ENCODE measurements at places on chromosomes 5 and 9.

DNA sequence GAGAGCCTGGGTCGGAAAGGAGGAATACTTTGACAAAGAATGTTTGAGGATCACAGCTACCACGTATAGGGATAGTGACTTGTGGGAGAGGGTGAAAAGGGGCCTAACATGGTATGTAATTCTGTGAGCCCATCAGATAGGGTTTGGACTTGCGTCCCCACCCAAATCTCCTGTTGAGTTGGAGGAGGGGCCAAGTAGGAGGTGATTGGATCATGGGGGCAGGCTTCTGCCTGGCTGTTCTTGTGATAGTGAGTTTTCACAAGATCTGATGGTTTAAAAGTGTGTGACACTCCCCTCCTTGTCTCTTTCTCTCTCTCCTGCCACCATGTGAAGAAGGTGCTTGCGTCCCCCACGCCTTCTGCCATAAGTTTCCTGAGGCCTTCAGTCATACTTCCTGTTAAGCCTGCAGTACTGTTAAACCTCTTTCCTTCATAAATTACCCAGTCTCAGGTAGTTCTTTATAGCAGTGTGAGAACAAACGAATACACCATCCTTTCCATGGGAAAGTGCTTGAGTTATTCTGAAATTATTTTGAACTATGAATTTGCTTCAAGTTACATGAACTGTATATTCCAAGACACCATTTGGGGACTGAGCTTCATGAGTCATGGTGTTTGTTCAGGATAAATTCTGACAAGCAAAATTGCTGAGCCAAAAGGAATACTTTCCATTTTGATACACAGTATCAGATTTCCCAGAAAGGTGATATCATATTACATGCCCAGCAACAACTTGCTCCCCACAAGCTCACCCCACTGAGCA lies 68.8 kb upstream of the SSBP2 start:
- no peak for DNase-seq

GRCh38 chr9:84966876-84967830 lies 297.6 kb downstream of the NTRK2 start:
- no peak for DNase-seq

- DNase-seq, result peak; percentile 89
Observed at GRCh38 chr5:51383131-51384121, at the start of gene ISL1. ISL1 (plus strand) TSS chr5:51383448; CDS start chr5:51383672, 224 bp downstream.

DNA sequence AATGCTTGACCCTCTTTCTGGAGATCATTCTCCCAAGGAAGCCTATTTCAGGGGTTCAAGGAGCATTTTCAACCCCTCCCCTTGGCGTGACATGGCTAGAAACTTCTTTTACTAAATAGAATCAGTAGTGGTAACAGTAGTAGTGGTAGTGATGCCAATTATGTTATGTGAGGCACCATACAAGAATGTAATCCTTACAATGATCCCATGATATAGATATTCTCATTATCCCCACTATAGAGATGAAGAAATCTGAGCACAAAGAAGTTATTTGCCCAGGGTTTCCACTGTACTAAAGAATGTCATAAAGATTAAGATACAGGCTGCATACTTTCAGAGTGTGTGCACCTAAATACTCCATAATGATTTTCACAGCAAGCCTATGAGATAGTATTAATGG lies 155.4 kb upstream of the CLINT1 start:
- no peak for DNase-seq

DNA sequence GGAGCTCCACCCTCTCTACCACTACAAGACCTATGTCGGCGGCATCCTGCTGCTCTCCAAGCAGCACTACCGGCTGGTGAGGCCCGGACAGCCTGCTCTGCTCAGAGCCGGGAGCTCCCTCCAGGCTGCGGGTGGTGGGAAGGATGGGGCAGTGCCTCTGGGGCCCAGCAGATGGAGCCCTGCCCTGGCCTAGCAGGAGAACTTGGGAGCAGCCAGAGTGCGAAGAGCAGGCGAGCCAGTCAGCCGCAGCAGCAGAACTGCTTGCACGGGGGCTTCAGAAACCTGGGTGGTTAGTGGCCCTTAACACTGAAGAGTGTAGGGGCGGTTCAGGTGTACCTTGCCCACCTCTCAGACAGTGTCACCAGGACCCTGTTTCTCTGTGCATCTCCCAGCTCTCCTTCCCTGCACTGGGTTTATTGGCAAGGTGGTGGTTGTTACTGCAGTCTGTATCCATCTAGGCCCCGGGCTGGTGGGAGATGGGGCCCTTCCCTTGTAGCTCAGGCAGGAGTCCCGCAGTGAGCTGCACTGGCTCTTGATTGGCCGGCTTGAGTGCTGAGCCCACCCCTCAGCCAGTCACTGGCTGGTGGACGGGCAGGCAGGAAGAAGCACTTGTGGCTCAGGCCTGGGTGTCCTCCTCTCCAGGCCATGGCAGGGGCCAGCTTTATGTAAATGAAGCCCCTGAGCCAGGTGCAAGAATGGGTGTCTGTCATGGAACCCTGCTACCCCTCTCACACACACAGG lies 7.7 kb downstream of the B4GALT7 start:
- DNase-seq, result peak; percentile 42

GRCh38 chr5:170276140-170276539 lies 21.4 kb downstream of the LCP2 start:
- DNase-seq, result no peak

- no peak for DNase-seq
Observed at GRCh38 chr9:31023847-31024246, 1360.6 kb upstream of the ACO1 start.

DNA sequence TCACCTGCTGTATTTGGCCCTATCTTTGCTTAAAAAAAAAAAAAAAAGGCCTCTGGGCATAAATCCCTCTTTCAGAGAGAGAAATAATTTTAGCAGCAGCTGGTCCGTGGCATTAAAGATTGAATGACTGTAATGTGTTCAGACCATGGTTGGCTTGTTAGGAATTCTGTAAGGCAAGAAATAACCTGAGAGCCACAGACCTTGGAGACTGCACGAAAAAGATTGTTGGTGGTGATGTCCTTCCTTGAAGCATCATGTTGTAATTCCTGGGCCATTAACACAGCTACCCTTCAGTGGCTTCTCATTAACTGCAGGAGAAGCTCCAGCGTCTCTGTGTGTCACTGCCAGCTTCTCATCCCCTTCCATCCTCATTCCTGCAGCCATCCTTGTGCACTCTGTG lies 79.0 kb downstream of the SGCD start:
- no peak for DNase-seq

DNA sequence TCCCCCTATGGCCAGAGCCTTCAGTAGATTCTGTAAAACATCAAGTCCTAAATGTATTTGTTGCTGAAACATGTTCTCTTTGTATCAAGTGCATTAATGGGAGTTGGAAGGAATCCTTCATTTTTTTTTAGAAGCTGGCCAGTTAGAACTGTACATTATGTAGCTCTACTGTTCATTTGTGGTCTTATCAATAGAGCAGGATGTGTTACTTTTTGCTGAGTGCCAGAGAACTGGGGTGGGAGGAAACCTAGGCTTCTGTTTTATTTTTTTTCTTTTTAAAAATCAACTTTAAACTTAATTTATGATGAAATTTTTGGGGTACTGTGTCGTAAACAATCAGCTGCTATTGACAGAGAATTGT lies 5.1 kb downstream of the PIP5K1B start:
- no peak for DNase-seq

DNA sequence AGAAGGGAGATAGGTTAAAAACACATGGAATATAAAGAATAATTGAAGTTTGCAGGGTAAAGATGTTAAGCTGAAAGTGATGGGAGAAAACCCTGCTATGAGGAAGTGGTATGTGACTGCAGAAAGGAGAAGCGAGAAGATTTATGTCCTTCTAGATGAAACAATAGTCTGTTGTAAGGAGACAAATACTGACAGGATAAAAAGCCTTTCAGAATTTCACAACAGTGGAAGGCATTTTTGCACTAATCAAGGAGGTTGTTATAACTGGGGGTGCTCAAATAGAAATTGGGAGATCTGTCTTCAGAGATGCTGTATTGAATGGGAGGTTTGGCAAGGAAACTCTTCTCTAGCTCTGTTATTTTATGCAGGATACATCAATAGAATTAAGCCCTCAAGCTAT lies 69.6 kb downstream of the NMUR2 start:
- no peak for DNase-seq

- no peak for DNase-seq
Observed at GRCh38 chr5:56037531-56038010, 42.8 kb upstream of the IL6ST start.

- DNase-seq, result no peak
Observed at GRCh38 chr5:145221416-145221815, 613.7 kb downstream of the PRELID2 start.

DNA sequence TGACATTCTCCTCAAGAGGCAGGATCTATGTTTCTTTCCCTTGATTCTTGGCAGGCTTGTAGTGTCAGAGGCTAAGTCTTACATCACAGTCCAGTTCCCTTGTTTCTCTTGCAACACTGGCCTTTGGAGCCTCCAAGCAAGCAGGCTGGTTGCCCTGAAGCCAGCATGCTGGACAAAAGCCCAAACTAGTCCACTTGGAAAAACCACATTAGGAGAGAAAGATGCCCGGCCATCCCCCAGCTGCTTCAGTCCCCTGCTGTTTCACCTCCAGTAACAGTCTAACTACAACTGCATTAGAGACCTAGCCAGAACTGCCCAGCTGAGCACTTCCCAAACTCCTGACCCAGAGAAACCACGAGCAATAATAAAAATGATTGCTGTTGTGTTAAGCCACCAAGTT lies 87.6 kb downstream of the ADAMTS6 start:
- no peak for DNase-seq

DNA sequence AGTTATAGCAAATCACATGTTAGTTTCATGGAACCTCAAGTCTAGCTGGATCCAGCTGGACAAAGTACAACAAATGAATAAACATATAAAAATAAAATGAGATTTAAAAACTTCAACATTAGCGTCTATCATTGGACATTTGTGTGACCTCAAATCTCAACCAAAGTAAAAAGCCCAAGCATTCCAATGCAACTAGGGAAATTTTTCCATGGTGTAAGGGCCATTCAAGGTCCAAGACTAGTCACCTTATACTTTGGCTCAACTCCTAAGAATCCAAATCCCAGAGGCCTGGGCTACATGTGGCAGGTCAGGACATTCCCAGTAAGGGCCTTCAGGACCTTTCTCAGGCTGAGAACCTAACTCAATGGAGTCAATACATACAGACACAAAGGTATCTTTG lies 137.4 kb upstream of the DMAC1 start:
- DNase-seq, result no peak

DNA sequence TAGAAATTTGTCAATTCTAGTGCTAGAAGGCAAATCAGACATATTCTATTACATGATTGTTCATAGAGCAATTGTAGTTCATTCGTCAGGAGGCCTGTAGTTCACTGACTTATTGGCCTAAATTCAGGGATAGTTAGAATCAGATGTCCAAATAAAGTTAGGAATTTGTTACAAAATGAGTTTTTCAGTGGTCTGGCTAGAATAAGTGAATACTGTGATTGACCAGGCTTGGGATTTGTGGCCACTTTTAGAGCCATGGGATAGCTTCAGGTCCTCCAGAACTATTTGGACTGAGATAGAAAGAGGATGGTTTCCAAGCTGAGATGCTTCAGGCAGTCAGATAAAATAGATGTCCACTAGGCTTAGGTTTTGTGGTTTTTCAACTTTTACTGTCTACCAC lies 199.1 kb upstream of the MPDZ start:
- DNase-seq, result no peak

- no peak for DNase-seq
Observed at GRCh38 chr9:84323858-84324257, 16.7 kb downstream of the SLC28A3 start.

DNA sequence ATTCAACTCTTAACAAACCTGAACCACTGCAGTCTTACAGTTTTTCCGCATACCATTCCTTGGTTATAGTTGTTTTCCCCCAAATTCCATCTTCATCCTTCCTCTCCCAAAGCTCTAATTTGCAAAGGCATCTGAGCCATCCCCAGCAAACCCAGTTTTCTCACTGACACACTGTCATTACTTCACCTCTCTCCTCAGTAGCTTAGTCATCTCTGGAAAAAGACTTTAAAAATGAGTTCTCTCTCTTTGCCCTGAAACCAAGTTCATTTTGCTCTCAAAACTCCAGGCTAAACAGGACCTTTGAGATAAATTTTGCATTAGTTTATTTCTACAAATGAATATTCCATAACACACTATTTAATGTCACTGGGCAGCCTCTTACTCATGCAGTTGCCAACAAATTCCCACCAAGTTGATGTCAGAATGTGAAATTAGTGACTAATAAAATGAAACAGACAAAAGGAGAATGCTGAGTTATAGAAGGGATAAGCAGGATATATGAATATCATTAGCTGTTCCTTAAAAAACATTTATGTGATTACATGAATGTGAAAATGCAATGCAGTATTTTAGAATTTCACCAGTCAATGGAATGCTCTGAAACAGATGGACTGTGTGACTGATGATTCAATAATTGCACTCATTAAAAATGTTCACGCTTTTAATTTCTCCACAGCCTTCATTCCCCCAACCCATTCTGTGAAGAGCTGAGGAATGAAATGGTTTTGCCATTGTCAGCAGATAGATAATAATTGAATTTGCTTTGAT lies 107.4 kb upstream of the DMAC1 start:
- no peak for DNase-seq

- DNase-seq, result no peak
Observed at GRCh38 chr5:78563621-78564020, 85.0 kb downstream of the LHFPL2 start.

DNA sequence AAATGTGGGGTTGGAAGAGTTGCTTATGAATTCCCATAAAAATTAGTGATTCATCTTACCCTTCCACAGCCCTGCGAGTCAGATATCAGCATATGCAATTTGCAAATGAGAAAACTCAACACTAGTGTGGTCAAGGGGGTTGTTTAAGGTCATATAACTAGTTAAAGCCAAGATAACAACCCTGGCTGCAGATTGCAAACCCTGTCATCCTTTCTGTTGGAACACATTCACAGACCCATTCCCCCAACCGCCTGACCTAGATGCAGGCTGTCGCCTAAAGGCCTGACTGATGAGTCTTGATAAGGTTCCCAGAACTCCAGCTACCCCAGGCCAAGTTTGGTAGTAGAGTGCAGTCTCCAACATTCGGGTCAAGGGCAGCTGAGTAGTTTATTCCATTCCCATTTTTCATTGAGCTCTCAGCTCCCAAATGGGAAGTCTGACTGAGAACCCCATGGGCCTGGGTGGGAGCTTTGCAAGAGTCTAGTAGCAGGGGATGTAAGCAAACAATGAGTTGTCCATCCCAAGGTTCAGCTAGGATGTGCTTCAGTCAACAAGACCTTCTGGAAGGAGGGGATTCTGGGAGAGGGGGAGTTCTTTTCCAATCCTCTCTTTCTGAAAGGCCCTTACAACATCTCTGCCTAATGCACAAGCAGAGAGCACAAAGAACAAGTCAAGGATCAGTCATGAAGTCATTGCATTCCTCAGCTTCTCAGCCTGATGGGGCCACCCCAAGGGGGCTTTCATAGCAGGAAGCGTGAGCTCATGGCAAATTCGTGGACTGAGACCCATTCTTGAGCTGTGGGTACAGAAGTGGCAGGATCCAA lies 40.3 kb downstream of the ADAM19 start:
- DNase-seq, result no peak
